ENCODE measurements at places on chromosomes 11 and 22.
A peak's percentile ranks its signal among the peaks of the same experiment; 100 is the strongest.

- DNase-seq, result peak; percentile 45
Measured at GRCh38 chr11:63719987-63720386, 38.7 kb downstream of the RTN3 start.

DNA sequence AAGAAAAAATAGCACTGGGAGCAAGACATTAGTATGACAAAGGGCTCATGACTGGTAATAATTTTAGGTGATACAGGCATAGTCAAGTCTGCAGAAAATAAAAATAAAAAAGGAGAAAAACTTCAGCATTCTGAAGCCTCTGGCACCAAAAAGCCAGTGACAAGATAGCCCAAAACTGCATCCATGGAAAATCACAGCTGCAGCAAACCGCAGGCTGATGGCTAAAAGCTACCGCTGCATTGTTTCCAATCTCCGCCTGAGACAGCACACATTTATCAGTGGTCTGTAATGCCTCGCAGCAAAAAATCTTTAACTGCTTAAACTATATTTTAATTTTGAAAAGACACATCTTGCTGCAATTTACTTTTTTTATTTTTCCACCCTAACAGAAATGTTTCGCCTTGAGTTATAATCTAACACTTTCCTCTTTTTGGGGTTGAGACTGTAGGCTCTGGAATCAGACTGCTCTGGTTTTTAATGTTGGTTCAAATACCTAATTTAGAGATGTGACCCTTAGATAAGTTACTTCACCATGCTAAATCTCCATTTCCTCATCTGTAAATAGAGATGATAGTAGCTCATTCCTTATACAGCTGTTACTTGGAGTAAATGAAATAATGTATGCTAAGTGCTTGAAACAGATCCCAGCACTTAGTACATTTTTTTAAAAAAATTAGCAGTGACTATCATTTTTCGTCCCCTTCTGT, 42.0 kb upstream of the FIBIN start:
- peak; percentile 61 for DNase-seq

- DNase-seq, result no peak
Measured at GRCh38 chr11:3849297-3849874, 6.1 kb upstream of the STIM1 start.

DNA sequence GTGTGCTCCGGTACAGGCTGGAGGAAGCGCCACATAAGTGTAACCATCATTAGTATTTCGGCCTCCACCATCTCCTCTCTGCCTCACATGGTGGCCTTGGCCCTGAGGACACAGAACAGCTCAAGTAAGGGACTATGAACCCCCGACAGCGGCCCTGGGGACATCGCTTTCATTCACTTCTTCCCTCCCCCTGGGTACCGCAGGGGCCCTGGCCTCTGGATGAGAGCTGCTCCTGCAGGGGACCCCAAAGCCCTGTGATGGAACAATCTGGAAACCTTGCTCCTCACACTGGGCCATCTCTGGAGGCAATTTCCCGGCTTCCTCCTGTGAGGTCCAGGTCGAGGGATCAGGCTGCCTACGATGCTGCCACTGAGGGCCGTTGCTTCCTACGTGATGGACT, 565.5 kb downstream of the BRD1 start:
- DNase-seq, result no peak

DNA sequence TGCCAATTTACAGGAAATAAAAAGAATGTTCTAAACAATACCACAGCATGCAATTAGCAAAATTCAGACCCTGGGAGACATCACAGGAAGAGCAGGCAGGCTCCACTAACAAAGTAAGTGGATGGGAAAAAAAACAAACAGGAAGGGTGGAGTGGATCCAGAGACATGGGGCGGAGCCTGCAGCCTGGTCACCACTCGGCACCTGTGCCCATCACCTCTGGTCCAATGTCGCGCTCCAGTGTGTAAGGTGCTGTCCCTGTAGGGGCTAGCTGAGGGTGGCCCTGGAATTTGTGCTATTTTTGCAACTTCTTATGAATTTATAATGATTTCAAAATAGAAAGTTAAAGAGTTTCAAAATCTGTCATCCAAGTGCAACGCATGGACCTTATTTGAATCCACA, 11.0 kb upstream of the MOB2 start:
- DNase-seq, result no peak

Data from astrocyte (in vitro differentiated cells and primary cell).